Right lobe of liver (tissue), 6 donors: ENCODE measurements at places on chromosomes 3 and 15. TPM values are rescaled to one million over a fixed set of nuclear protein-coding genes. Genes with fewer than 3 reads are reported as not detected.

REC114 gene
- not detected for total RNA-seq

- no peak for DNase-seq
These were observed 530.0 kb downstream of the TAFA4 start for GRCh38 chr3:68402235-68402918.

GRCh38 chr3:124884474-124885101 is 2.6 kb downstream of the ITGB5 start:
- DNase-seq, result no peak

- DNase-seq, result no peak
These were observed 306.8 kb downstream of the TUSC7 start for GRCh38 chr3:117016378-117016777.

GRCh38 chr15:41978534-41978933 is 6.2 kb upstream of the EHD4 start:
- no peak for DNase-seq

- DNase-seq, result no peak
These were observed 160.0 kb downstream of the EDEM1 start for GRCh38 chr3:5347486-5347885.

DNA sequence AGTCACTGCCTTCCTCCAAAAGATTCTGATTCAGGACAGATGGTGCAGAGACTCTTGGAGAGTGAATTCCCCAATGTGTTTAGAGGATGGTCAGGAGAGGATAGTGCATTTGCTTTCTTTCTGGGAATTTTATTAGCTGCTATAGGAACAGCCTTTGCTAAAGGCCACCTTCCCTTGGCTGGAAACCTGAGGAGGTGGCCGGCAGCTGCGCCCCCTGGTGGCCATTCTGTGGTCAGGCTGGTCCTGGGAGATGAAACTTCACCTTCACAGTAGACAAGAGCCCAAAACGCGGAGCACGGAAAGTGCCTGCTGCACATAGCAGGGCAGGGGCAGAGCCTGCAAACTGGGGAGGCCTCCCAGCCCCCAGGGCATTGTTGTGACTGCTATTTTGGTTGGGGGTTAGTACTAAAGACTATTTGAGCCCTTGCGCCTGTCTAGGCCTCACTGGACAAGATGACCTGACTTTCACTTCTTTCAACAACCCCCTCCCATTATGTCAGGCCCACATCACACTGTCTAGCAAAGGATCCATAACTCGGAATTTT is 34.3 kb downstream of the SEC22C start:
- peak; percentile 82 for DNase-seq
